RCC 7860 (cell line): ENCODE measurements at places on chromosomes 2 and 18.
A peak's percentile ranks its signal among the peaks of the same experiment; 100 is the strongest.

DNA sequence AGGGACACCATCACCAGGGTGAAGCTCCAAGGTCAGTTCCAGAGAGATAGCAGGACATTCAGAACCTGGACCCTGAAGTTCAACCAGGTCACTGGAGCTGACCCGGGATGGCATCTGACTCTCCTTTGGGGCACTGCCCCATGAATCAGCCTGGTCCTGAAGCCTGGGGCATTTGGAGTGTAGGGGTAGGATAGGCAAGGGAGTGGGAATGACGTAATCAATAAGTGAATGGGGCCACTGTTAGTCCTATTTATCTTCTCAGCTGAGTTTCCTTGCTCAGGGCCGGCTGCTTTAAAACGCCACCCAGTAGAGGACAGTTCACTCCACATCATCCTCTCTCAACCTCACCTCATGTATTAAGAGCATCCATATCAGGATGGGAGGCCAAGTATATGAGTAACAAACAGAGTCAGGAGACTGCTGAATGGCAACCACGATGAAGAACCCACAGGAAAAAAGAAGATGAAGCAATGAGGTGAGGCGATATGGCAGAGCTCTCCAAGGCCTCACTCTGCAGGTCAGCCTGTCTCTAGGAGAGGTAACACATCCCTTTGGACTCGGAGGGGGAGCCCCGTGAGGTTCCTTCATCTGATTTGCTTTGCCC lies 1.8 kb upstream of the RFX8 start:
- no peak for DNase-seq

GRCh38 chr2:189424961-189425360 lies 16.3 kb upstream of the WDR75 start:
- no peak for DNase-seq

- no peak for DNase-seq
These were observed 131.2 kb upstream of the SOX11 start for GRCh38 chr2:5561006-5561405.

DNA sequence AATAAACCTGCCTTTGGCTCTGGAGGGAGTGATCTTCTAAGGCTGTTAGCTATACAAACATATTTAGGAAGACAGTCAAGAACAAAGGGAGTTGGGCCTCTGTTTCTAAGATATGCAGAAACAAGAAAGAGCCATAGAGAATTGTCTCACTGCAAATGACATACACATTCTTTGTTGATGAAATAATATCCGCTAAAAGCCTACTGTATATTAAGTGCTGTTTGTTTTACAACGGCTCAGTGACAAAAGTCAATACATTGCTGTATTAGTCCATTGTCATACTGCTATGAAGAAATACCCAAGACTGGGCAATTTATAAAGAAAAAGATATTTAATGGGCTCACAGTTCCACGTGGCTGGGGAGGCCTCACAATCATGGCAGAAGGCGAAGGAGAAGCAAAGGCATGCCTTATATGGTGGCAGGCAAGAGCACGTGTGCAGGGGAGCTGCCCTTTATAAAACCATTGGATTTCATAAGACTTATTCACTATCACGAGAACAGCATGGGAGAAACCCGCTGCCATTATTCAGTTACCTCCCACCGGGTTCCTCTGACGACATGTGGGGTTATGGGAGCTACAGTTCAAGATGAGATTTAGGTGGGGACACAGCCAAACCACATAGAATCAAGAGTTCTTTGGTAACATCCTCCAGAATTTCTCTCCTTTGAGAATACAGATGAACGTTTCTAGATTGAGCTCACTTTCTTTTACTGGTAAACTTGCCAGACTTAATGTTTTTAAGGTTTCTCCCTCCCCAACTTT lies 157.8 kb downstream of the PIK3C3 start:
- DNase-seq, result no peak

DNA sequence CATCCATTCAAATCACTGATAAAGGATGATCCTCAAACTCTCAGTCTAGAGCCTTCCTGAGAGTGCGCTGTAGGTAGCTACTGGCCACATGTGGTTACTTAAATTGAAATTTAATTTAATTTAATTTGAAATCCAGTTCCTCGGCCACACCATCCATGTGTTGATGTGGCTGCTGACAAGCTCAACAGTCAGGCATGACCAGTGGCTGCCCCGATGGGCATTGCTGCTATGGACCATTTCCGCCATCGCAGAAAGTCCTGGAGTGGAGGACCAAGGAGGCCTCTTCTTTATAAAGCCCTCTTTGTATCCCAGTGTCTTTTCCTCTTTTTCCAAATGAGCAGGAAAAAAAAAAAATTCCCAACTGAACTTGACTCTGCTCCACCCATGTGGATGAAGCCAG lies 100.6 kb downstream of the HDAC4 start:
- DNase-seq, result no peak

DNA sequence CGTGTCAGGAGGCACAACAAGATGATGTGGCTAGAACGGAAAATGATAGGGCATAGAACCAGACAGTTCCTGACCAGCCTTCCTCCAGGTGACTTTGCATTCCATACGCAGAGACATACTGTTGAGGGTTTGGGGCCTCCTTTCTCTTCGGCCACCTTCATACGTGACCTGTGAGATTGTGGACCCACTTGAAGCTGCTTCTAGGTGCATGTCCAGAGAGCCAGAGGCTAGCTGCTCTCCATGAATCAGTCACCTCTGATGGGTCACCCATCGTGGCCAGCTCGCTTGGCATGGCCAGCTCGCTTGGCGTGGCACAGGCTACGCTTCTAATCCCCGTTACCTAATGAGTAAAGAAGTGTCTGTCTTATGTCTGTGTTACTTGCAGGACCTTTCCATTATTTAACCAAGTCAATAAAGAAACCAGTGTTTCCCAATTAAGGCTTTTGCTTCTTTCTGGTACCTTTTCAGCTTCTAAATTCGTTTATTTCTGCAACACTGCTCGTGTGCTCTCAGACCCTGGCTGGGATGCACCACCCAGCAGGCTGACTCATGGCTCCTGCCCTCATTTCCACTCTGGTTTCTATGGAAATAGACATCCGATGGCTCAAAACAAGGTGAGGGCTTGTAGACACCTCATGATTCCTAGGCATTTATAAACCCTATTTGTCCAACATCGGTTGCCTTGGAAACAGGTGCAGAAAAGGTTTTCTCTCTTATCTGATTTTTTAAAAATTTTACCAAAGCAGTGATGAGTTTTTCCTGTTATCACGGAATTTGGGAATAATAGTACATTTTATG lies 86.7 kb upstream of the B3GNT7 start:
- DNase-seq, result peak; percentile 80

GRCh38 chr2:234027641-234028040 lies 22.9 kb upstream of the SPP2 start:
- peak; percentile 68 for DNase-seq

GRCh38 chr2:121902616-121903015 lies 147.2 kb downstream of the TSN start:
- DNase-seq, result no peak

GRCh38 chr2:235240574-235240973 lies 253.3 kb upstream of the AGAP1 start:
- DNase-seq, result no peak

DNA sequence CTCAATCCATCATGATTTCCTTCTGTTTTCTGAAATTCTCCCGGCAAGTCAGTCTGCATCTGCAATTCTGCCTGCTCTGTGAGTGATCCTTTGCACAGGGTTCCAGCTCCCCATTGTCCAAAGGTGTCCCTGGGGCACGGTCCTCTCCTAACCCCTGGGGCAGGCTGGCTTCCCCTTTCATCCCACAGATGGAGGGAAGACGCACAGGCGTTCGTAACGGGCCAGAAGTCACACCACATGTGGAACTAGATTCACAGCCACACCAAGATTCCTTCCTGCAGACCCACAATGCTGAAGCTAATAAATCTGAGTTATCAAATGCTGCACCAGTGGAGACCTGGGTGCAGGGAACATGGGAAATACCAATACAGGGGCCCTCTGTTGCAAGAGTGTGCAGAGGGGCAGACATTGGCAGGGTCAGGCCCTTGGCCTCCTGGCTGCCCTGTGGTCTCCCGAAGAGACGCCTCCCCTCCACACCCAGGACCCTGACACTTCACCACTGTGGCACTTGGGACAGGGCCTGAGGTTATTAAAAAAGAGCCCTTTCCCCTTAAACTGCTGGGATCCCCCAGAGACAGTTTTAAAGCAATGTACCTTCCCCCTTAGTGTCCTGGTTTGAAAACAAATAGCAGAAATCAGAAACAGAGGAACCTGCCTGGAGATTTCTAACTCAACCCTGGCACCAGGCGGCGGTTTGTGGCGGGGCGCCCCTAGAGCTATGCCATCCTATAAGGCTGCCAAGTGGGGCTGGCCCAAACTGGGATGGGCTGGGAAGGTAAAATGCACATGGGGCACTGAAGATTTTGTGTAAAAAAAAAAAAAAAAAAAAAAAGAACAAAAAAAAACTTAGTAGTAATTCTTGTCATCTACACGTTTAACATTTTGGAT lies 15.4 kb downstream of the ZNF516 start:
- DNase-seq, result no peak

GRCh38 chr18:50460062-50460461 lies 85.2 kb downstream of the SKA1 start:
- DNase-seq, result no peak

DNA sequence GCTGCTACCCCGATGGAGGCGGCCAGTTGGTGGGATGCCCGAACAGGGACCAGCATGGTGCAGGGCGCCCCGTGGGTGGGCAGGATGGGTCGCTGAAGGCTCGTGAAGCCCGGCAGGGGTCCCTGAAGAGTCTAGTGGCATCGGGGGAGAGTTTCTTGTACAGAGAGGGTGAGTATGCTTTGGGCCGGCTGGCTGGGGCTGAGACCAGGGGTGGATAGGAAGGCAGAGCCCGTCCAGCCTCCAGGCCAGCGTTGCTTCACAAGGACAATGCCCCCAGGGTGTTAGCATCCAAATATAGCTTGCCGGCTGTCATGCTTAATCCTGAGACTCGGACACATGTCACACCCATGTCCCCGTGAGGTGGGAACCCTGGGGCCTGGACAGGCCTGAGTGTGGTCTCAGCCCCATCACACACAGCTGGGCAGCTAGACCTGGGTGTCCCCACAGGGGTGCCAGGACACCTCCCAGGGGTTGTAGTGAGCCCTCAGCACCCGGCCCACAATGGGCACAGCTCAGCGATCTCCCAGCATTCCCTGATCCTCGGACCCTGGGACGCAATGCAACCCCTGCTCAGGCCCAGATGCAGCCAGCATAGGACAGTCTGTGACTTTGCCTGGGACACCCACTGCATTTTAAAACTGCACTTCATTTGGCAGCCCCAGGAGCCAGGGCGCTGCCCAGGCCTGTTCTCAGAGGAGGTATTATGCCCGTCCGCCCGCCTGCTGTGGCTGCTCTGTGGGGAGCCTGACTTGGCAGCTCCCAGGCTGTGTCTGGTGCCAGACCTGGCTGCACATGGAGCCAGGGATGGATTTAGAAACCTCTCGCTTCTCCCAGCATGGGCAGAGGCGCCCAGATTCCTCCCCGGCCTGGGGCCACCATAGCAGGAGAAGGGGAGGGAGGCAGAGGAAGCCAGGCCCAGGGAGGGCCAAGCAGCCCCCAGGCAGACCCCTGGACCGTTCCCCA lies 36.4 kb downstream of the RAMP1 start:
- no peak for DNase-seq

DNA sequence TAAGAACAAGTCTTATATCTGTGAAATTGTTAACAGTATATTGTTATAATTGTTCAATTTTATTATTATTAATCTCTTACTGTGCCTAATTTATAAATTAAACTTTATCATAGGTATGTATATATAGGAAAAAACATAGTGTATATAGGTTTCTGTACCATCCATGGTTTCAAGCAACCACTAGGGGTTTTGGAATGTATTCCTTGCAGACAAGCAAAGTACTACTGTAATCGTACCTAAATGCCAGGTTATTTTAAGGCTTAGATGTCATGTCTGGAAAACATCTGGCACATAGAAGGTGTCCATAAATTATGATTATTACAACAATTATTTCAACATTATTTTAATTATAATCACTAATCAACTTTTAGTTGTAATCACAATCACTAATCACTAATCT lies 8.4 kb downstream of the ITSN2 start:
- no peak for DNase-seq

GRCh38 chr2:121326628-121327027 lies 41.6 kb upstream of the TFCP2L1 start:
- DNase-seq, result no peak

DNA sequence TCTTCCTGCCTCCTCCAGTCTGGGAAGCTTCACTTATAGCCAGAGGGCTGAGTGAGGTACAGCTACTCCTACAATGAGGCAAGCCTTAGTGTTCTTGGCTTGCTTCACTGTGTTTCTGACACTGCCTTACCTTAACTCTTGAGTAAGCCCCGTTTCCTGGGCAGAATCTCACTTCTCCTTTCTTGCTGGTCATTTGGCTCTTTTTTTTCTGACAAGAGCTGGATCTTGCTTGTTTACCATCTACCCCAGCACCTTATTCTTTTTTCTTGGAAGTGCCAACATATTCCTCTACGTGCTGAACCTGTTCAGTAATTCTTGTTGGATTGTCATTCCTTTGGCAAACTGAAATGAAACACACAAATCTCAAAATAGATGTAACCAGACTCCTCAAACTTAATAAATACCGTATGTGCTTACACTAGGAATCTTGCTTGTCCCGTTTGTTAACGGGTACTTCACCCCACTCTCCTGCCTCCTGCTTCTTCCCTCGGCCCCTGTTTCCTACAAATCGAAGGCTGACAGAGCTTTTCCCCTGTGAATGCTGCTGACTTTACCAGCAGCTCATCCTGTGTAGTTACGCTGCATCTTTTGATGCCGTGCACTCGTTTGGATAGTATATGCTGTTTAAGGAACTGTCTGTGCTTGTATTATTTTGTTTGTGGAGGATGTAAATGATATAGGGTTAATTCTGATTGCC lies 132.2 kb downstream of the FMNL2 start:
- DNase-seq, result peak; percentile 22
